ENCODE measurements at places on chromosomes 1 and 21.

DNA sequence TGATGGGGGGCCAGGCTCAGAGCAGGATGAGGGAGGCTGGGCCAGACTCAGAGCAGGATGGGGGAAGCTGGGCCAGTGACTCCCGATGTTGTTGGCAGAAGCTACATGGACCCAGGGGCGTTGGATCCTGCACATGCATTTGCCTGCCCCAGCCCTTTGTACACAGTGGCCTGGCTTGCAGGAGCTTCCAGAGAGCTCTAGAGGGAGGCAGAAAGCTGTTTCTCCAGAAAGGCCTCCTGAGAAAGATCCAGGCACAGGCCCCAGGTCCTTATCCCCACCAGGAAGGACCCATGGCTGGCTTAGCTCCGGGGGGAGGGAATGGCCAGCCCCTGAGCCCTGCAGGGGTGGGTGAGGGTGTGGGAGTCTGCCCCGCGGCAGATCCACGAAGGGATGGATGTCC is 106.6 kb upstream of the ACTRT2 start:
- DNase-seq, result no peak

DNA sequence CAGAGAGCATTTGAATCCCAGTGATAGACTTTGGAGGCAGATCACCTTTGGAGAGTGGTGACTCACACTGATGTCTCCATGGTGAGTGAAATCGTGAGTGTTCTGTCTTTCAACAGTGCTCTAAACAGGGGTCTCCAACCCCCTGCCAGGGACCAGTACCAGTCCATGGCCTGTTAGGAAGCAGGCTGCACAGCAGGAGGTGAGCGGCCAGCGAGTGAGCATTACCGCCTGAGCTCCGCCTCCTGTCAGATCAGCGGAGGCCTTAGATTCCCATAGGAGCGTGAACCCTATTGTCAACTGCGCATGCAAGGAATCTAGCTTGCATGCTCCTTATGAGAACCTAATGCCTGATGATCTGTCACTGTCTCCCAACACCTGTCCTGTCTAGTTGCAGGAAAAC is 61.8 kb upstream of the B3GALNT2 start:
- no peak for DNase-seq

GRCh38 chr21:36489776-36490165 is 9.8 kb upstream of the CLDN14 start:
- no peak for DNase-seq

DNA sequence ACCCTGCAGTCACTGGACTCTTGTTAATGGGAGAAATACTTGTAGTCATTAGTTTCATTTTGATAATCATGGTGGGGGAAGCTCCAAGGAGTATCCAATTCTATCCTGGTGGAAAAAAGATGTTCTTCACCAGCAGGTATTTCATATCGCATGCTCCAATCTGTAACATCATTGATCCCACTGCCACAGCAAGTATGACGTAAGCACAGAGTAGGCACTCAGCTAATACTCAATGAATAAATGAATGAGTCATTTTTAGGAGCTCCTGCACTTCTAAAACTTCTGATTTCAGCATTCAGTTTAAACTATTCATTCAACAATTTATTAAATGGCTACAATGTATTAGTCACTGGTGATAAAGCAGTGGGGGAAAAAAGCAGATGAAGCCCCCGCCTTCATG is 30.3 kb downstream of the RXRG start:
- DNase-seq, result no peak

- DNase-seq, result no peak
These were observed 37.8 kb downstream of the LRRC53 start for GRCh38 chr1:74474585-74474984.

DNA sequence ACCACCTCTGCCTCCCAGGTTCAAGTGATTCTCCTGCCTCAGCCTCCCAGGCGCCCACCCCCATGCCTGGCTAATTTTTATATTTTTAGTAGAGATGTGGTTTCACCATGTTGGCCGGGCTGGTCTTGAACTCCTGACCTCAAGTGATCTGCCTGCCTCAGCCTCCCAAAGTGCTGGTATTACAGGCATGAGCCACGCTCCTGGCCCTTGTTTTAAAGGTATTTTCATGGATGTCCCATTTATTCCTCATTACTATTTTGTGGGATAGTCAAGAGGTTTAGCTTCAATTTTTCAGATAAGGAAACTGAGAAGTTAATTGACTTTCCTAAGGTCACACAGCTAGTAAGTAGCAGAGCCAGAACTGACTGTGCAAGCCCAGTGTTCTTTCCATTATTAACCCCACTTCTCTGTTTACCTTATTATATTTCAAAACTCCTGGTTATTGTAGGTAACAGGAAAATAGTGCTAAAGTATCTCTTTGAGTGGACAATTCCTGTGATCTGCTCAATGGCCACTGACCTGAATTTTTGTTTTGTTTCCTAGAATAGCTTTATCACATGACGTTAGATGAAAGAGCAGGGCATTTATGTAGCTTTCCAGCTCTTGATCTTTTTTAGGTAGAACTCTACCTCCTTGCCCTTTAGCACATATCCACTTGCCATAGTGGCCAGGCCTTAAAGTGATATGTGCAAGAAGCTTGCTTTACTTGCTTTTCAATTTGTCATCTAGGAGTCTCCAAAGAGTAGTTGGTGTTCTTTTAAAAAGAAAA is 13.6 kb downstream of the ZYG11B start:
- DNase-seq, result no peak
